ENCODE measurements at places on chromosomes 16 and 17.

DNA sequence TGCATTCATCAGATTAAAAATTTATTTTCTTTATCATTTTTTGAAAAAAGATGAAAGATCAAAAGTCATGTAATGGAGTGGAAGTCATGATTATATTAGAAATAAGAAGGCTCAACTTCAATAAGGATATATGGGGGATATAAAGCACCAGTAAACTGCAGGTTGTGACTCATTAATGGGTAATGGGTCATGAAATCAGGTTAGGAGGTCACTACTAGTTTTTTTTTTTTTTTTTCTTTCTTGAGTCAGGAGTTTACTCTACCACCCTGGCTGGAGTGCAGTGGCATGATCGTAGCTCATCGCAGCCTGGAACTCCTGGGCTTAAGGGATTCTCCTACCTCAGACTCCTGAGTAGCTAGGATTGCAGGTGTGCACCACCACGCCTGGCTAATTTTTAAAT, 14.3 kb downstream of the EFCAB13 start:
- DNase-seq: no peak

DNA sequence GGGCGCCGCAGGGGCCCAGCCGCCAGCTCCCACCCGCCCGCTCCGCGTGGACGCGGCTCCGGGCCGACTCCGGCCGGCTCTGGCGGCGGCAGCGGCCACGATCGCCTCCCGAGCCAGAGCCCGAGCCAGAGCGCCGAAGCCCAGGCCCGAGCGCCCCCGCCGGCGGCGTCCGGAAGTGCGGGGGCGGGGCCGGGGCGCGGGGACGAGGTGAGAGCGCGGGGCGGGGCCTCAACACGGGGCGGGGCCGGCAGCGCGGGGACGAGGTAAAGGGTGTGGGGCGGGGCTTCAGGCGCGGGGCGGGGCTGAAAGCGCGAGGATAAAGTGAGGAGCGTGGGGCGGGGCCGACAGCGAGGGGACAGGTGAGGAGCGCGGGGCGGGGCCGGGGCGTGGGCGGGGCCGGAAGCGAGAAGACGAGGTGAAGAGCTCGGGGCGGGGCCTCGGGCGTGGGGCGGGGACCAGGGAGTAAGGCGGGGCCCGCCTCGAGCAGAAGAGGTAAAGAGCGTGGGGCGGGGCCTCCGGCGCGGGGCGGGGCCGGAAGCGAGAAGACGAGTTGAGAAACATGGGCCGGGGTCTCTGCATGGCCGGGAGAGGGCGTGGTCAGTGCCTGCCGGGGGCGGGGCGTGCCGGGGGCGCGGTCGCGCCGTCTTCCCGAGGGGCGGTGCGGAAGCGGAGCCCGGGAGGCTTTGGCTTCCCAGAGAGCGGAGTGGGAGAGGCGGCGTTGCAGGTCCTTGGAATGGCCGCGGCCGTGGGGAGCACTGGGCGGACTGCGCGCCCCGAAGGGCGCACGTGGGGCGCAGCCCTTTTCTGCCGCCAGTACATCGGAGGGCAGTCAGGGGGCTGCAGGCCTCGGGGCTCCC, at the start of gene AXIN1:
TSS of gene AXIN1 (minus strand) at position 177 of the 857 bp plus-strand sequence. CDS start 5,698 bp downstream, outside the sequence.
- DNase-seq: peak; percentile 98

DNA sequence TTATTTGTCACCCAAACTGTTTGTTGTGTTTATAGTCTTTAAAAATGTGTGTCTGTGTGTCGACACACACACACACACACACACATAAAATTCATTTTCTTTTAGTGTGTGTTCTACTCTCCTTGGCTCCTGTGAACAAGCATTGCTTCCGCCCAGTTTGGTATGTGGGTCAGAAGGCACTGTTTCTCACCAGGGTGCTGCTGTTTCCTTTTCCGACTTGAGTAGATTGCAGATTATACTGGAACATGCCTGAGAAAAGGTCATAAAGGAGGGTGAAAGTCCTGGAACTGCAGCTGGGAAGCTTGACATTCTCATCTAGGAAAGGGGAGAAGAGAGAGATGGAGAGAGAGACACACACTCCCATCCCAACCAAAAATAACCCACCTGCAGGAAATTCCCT, 330.3 kb downstream of the BCAS3 start:
- DNase-seq: peak; percentile 50

DNA sequence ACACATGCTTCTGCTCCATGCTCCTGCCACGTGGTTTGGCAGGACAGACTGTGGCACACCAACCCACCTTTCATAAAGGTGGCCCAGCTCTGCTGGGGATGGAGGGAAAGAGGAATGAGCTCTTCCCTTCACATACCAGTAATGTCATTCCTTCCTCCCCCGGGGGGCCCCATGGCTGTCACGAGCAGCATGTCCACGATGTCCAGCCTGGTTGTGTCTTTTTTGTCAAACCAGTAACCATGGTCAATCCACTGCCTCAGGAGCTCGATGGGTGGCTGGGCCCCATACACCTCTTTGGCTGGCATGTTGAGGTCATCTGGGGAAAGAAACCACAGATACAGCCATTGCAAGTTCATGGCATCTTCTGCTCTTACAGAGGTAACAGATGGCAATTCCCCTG, 96.6 kb downstream of the LYRM1 start:
- no peak for DNase-seq

- DNase-seq: peak; percentile 97
Measured at GRCh38 chr17:82273327-82274133, at the start of gene CSNK1D. Gene CSNK1D, minus strand, starts transcription at chr17:82273700. Its CDS starts 319 bp downstream, at chr17:82273381.

- DNase-seq: no peak
Measured at GRCh38 chr16:6447021-6447790, 885.4 kb upstream of the RBFOX1 start.

- no peak for DNase-seq
Measured at GRCh38 chr16:29834079-29834478, 13.8 kb downstream of the MVP start.

- no peak for DNase-seq
Measured at GRCh38 chr17:64781810-64782555, 119.9 kb upstream of the SMURF2 start.

GRCh38 chr16:79850348-79850747, 249.8 kb upstream of the MAF start:
- DNase-seq: no peak

DNA sequence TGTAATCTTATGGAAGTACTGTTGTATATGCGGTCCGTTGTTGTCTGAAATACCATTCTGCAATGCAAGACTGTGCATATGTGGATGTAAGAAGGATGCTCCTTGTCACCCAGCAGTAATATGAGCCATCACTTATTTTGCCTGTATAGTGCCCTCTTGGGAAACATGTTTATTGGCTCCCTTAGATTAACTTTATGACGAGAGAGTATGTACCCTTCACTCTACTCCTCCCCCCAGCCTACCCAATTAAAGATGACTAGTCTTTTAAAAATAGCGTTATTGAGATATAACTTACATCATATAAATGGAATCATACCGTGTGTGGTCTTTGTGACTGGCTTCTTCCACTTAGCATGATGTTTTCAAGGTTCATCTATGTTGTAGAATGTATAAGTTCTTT, 33.6 kb downstream of the FTO start:
- no peak for DNase-seq

DNA sequence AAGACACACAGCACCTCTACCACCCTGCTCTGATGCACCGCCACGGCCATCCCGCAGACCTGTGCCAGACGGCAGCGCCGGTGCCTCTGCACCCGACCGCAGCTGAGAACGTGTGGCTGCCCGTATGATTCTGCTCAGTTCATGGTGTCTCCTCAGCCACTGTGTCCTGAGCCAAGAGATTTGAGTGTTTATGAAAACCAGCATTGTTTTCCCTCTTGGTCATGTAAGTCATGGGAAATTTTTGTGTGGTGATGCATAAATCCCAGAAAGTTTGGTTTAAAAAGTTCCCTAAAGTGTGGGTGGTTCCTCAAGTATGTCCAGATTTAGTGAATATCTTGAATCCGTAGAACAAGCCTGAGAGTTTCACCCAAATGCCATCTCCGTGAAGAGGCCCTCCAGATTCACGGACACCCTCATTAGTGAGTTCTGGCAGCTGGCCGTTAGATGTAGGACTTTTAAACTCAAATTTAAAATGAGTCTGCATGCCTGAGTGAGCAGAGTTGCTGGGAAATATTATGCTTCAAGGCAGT, 57.6 kb downstream of the CDRT4 start:
- peak; percentile 61 for DNase-seq

GRCh38 chr16:48408688-48409087, 23.5 kb upstream of the SIAH1 start:
- DNase-seq: peak; percentile 10

- DNase-seq: no peak
Measured at GRCh38 chr17:31757097-31757496, 101.9 kb downstream of the COPRS start.

- DNase-seq: no peak
Measured at GRCh38 chr17:81025741-81026129, 9.2 kb upstream of the BAIAP2 start.

GRCh38 chr17:30450125-30451027, 26.8 kb upstream of the GOSR1 start:
- DNase-seq: no peak

GRCh38 chr17:34408439-34408838, 45.4 kb upstream of the CCL1 start:
- DNase-seq: no peak

GRCh38 chr17:67218385-67218950, 26.5 kb downstream of the HELZ start:
- no peak for DNase-seq

DNA sequence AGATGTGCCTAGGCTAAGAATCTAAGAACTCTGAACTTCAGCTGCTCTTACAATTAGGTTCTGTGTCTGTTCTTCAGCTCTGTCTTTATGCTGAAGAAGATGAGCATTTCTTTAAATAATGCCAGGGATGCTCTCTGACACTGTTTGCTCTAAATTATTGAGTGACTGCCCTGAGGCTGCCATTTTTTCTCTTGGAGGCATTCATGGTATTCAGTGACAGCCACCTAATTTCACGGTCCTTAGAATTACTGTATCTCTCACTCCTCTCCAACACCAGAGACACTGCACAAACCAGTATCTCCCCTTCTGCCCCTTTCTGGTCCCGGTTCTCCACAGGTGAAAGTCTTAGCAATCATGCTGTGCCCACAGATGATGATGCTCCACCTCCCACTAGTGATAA, 123.6 kb upstream of the MPHOSPH6 start:
- no peak for DNase-seq

DNA sequence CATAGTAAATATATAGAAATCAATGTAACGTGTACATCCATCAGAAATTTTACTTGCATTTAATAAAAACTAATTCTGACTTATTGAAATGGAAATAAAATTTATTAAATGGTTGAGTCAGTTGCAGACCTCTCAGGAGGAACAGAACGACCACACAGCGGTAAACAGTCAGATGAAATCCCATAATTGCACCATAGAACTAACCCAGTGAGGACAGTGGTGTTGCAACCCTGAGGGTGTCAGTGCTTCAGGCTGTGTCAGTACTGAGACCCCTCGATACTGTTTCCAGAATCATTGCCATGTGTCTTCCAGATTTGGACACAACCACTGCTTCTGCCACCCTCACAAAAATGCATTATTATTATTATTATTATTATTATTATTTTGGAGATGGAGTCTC, 29.0 kb upstream of the SSTR2 start:
- DNase-seq: no peak

DNA sequence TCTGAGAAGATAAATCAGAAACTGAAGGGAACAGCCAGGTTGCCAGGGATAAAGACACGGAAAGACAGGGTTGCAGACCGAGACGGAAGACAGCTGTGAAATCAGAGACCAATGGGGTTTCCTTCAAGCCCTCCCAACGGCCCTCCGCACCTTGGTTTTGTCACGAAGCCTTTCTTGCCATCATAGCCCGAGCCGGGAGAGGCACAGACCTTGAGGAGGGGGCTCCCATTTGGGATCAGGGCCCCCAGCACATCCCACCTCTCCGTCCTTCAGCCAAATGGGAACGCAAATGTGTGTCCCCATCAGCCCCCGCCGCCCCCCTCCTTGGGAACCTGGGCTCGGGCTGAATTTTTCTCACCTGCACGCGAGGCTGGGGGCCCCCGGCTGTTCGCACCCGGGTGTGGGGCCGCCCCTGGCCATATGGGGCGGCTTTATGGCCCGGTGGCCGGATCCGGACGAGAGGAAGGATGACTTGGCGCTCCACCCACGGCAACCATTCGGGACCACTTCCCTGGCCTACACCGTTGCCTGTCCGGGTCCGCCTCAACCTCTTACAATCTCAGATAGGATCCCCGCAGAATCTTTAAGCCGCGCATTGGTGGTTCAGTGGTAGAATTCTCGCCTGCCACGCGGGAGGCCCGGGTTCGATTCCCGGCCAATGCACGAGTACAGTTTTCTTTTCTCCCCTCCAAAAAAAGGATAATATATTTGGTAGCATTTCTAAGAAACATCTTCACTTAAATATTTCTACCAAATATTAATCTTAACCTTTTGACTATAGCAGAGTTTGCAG, 1.4 kb upstream of the HES7 start:
- peak; percentile 97 for DNase-seq

DNA sequence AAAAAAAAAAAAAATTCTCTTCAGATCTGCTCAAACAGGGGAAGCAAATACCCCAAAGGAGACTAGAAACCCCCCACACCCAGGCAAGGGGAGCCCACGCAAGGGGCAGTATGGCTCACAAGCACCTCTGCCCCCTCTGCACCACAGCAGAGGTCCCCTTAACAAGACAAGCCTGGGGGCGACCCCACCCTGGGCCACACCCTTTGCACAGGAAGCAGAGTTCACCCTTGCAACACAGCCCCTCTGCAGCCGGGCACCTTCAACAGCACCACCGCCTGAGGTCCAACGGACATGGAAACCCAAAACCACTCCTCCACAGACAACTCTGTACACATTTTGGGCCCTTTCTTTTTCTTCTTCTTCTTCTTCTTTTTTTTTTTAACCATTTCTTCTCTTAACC, 12.8 kb downstream of the AXIN1 start:
- no peak for DNase-seq

DNA sequence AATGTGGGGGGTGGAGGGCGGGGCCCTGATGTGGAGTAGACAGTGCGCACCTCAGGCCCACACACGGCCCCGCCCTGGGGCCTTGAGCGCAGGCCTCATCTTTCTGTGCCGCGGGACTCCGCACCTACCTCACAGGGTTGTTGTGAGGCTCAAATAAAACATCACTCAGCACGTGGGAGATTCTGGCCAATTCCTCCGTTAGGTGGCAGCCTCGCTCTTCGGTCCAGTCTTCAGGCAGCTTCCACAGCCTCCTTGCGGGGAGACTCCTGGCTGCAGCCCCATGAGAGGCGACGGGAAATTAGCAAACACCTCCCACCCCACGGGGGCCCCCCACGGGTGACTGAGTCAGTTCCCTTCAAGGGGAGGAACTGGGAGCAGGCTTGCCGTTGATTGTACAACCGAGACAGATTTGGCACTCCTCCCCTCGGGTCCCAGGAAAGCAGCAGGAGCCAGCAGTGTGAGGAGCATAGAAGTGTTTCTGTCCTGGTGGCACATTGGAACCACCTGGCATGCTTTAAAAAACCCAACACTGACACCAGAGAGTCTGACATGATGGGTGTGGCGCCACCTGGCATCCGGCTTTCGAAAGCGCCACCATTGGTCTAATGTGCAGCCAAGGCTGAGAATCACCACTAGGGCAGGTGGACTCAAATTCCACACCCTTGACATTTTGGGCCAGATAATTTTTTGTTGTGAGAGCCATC, 7.6 kb downstream of the MRM1 start:
- peak; percentile 84 for DNase-seq

GRCh38 chr17:83121921-83122820, 42.8 kb downstream of the METRNL start:
- DNase-seq: no peak

Data from eye (tissue), 1 donor.